GM13976 (cell line): ENCODE measurements at places on chromosomes 4 and X.

DNA sequence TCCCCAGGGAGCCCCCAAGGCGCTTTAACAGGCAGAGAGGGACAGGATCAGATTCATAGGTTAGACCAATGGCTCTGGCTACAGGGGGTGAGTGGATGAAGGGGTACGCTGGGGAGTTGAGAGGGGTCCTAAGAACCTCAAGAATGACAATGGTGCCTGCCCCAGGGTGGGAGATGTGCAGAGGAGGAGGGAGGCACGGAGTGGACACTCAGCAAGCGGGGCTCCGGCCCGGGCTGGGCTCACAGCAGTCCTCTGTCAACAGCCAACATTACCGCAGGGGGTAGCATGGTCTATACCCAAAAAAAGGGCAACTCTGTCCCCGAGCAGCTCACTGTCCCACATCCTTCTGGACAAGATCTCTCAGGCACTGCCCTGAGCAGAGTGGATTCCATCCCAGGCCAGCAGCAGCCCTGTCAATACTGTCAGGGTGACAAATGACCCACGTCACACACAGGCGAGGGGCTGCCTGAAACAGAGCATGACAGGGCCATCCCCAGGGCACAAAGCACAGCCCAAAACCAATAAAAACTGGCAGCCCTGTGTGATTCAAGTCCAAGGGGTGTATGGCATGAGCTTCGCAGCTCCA lies 47.7 kb upstream of the PPP2R2C start:
- DNase-seq, result no peak

DNA sequence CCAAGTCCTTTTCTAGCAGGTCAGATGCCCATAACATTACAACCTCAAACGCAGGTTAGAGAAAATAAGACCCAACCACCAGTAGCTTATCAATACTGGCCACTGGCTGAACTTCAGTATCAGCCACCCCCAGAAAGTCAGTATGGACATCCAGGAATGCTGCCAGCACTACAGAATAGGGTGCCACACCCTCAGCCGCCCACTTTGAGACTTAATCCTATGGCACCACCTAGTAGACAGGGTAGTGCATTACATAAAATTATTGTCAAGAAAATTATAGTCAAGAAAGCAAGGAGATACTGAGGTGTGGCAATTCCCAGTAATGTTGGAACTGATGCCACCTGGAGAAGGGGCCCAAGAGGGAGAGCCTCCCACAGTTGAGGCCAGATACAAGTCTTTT lies 19.9 kb upstream of the TRIM61 start:
- no peak for DNase-seq

DNA sequence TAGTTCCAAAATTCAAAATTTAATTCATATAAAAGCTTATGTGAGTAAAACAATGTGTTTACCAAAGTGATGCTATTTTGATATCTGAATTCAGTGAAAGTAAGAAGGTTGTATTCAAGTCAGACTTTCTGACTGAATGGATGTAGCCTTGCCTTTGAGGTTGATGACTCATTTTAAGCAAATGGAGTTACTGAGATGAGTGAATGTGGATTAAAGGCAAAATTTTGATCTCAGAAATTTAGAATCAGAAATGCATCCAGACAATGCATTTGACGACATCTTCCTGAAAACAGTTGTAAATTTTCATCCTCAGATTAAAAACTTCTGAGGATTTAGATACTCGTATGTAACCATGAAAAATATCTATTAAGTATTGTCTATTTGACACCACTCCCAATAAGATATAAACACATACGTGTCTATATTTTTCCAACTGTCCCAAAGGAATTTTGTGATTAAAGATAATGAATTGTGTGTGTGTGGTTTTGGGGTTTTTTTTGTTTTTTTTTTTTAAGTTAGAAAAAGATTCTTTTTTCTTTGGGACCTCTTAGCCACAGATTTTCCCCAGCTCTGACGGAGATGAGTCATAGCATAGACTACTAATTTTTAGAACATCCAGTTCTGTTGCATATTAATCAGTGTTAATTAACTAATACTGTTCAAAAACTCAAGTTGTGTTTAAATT lies 34.4 kb downstream of the NFKB1 start:
- no peak for DNase-seq

GRCh38 chr4:93540562-93540961 lies 288.0 kb upstream of the ATOH1 start:
- DNase-seq, result no peak

DNA sequence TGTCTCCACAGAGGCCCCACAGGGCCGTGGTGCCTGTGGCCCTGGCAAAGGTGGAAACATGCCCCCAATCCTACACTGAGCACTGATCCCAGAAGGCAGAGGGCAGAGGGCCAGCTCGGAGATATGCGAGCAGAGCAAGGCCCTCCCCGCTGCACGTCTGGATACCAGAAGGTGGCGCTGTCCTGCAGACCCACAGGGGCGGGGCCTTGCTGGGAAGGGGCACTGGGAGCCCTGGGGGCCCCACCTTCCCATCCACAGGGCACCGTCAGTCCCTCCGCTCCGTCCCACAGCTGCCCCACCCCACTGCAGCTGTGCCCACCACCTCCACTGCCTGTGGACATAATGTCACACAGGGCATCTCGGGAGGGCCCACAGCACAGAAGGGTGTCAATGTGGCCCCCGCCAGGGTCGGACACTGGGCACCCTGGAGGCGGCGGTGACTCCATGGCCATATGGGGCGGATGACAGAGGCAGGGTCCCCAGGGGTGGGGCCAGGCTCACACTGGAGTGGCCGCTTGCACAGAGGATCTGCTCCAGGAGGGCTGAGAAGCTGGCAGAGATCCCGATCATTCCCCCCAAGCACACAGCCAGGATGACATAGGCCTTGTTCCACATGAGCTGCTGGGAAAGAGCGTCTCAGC lies 4.8 kb downstream of the SLC49A3 start:
- peak; percentile 75 for DNase-seq

DNA sequence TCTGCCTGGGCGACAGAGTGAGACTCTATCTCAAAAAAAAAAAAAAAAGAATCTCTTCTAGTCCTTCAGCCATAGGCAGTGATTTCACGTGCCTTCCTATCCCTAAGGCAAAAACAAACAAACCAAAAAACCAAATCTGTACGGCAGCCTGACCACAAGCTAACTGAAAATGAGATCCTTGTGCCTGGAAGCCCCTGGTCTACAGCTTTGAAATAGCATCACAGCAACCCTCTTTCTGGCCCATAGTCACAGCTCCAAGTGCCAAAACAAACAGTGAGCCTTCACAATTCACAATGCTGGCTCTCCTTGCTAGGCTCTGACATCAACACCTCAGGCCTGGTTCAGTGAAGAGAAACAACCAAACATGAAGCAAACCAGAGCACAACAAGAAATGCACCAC lies 46.1 kb downstream of the TMEM150C start:
- DNase-seq, result no peak

DNA sequence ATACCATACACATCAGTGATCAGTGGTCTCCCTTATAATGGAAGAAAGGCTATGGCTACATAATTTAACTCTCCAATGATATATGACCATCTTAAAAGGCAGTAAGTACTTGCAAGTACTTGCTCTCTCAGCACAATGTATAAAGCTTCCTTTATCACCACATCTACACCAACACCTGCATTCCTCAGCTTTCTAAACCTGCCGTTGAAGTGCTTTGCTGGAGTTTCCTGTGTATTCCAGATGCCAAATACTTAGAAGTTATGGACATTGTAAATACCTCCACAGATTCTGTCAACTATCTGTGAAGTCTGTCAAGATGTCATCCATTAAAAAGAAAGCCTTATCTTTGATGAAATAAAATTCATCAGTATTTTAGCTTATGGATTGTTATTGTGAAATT lies 335.0 kb upstream of the GALNTL6 start:
- DNase-seq, result no peak

- DNase-seq, result no peak
These were observed 103.3 kb downstream of the PARM1 start for GRCh38 chr4:75036046-75036830.

DNA sequence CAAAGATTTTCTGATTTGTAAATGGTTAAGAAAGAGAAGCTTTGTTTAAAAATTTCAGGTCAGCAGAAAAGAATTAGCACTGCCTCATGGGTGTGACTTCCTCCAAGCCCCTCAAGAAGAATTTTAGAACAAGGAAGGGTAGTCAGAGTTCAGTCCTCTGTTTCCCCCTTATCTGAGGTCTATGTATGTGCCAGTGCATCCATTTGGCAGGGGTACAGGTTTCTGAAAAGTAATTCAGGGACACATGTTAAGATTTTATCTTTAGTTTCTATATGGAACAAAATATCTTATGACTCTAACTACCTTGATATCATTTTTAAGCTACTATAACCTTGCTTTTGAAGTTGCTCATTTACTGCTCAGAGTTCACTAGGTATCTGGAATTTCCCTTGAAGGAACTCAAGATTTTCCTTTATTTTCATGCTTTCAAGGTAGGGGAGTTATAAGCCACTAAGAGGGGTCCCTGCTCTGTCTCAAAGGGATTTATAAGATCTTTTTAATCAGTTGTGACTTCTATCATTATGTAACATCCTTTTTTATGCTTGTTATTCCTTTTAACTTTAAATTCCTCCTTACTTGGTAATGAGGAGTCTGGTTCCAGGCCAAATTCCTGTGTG lies 24.4 kb upstream of the PLK4 start:
- no peak for DNase-seq

GRCh38 chrX:15786915-15787314 lies 3.4 kb upstream of the ZRSR2 start:
- no peak for DNase-seq

- DNase-seq, result no peak
These were observed 286.2 kb downstream of the GASK1B start for GRCh38 chr4:157886645-157887044.

DNA sequence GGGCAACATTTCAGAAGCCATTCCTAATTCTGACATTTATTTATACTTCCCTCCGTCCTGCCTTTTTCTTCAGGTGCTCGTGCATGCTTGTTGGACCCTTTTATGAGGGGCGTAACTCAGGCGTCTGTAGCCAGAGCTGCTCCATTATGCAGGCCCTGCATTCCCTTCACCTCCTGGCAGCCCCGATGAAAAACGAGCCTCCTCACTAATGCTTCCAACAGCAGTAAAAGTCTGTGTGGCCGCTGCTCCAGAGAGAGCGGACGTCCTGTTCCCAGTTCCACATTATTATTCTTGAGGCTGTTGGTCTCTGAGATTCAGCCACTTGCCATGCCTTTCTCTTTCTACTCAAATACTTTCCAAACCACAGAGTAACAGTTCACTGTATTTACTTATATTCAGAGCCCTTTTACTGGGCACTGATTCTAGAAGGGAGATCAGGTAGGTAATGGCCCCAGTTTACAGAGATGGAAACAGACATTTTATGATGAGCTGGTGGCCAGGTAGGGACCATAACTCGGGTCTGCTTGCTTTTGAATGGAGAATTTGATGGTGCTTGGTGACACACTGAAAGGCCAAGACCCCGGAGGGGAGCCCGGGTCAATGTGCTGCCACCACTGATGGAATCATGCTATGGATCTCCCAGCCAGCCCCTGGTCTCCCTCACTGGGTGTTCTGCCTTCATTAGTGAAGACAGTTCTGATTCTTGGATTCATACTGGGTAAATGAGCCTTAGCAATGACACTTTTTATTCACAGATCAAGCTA lies 101.0 kb downstream of the GATB start:
- DNase-seq, result no peak
